ENCODE measurements at places on chromosomes 5 and 9.

- no peak for DNase-seq
- no peaks in the 10 kb centered on the region for H3K36me3 ChIP-seq
- H3K27ac ChIP-seq = no peak overlapping the region
- peaks cover 20% of the 10 kb centered on the region for H3K4me1 ChIP-seq
- no peak overlapping the region for H3K4me3 ChIP-seq
These were observed 274.3 kb downstream of the ISL1 start for GRCh38 chr5:51657340-51658240.

- H3K4me3 ChIP-seq = no peak overlapping the region
- no peaks in the 10 kb centered on the region for H3K36me3 ChIP-seq
- DNase-seq = no peak
- H3K27me3 ChIP-seq = peaks cover 4% of the 10 kb centered on the region
- H3K27ac ChIP-seq = no peak overlapping the region
- no peaks in the 10 kb centered on the region for H3K4me1 ChIP-seq
These were observed 148.8 kb upstream of the SGCD start for GRCh38 chr5:156178117-156178516.

DNA sequence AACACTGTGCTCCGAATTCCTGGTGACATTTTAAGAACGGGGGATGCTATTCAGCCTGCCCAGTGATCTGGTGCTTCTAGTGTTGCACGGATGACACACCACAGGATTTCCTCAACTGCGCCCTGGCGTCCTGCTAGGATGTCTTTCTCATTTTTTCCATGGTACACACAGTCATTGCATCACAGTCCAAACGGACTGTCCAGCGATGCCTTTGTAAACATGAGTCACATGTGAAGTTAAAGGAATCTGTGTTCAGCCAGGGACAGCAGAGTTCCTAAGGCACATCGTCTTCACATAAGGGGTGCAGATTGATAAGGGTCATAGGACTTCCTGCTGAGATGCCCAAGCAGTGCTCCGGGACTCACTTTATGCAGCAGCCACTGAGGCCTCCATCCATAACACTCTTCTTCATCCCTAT lies 9.3 kb upstream of the PTPN3 start:
- H3K27me3 ChIP-seq = no peaks in the 10 kb centered on the region
- H3K36me3 ChIP-seq = no peaks in the 10 kb centered on the region
- DNase-seq = no peak
- peaks cover 3% of the 10 kb centered on the region for H3K4me1 ChIP-seq
- no peak overlapping the region for H3K4me3 ChIP-seq

GRCh38 chr5:126358525-126358924 lies 64.7 kb upstream of the GRAMD2B start:
- DNase-seq = no peak
- H3K4me3 ChIP-seq = no peak overlapping the region
- H3K4me1 ChIP-seq = peaks cover 16% of the 10 kb centered on the region
- H3K36me3 ChIP-seq = no peaks in the 10 kb centered on the region
- H3K27me3 ChIP-seq = no peaks in the 10 kb centered on the region
- no peak overlapping the region for H3K27ac ChIP-seq

- no peaks in the 10 kb centered on the region for H3K27me3 ChIP-seq
- no peak for DNase-seq
- no peak overlapping the region for H3K27ac ChIP-seq
- no peak overlapping the region for H3K4me3 ChIP-seq
These were observed 145.2 kb downstream of the MAST4 start for GRCh38 chr5:66741394-66741793.

- H3K4me3 ChIP-seq = no peak overlapping the region
- H3K4me1 ChIP-seq = peaks cover 40% of the 10 kb centered on the region
- no peaks in the 10 kb centered on the region for H3K27me3 ChIP-seq
These were observed 49.5 kb upstream of the SPINK5 start for GRCh38 chr5:148014276-148014675.

GRCh38 chr5:5454391-5454790 lies 31.9 kb downstream of the ICE1 start:
- no peaks in the 10 kb centered on the region for H3K27me3 ChIP-seq
- H3K27ac ChIP-seq = no peak overlapping the region
- H3K4me3 ChIP-seq = no peak overlapping the region
- no peaks in the 10 kb centered on the region for H3K4me1 ChIP-seq

GRCh38 chr9:97852399-97853055 lies 499 bp upstream of the FOXE1 start:
- H3K27ac ChIP-seq = no peak overlapping the region
- H3K36me3 ChIP-seq = no peaks in the 10 kb centered on the region
- no peaks in the 10 kb centered on the region for H3K4me1 ChIP-seq

DNA sequence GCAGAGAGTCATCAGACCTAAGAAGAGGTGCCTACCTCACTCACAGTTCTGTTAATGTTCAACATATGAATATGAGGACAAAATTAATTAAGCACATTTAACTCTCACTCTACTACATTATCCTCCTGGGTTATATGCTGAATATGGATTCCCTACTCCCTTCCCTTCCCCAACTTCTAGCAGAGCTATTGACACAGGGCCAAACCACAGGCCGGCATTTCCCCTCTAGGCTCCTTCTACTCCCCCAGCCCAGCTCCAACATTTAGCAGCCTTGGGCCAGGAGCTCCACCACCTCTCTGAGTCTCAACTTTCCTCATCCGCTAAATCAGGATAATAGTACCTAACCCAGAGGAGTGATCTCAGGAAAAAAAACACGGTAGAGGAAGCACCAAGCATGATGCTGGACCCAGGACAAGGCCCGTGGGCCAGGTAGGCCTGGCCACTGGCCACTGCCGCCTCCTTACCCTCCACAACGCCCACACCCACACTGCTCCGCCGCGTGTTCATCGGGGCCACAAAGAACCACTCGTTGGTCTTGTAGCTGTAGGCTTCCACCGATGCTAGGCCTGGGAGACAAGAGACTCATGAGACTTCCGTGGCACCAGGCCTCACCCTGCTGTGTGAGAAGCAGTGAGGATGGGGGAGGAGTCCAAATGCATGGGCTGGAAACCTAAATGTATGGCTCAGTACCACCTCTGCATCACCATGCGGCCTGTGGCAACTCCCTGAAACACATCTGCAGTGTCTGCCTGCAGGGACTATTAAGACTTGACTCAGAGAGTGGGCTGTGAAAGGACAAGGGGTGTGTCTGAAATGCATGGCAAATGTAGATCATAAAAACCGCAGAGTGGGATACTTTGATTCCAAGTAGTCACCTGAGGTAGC lies 98.8 kb downstream of the KLHL3 start:
- H3K36me3 ChIP-seq = no peaks in the 10 kb centered on the region
- H3K4me3 ChIP-seq = no peak overlapping the region
- H3K4me1 ChIP-seq = no peaks in the 10 kb centered on the region
- no peak for DNase-seq
- no peak overlapping the region for H3K27ac ChIP-seq

- no peaks in the 10 kb centered on the region for H3K27me3 ChIP-seq
- no peak for DNase-seq
- H3K4me3 ChIP-seq = no peak overlapping the region
- H3K27ac ChIP-seq = no peak overlapping the region
These were observed 213.9 kb upstream of the FBXL7 start for GRCh38 chr5:15285901-15286583.

DNA sequence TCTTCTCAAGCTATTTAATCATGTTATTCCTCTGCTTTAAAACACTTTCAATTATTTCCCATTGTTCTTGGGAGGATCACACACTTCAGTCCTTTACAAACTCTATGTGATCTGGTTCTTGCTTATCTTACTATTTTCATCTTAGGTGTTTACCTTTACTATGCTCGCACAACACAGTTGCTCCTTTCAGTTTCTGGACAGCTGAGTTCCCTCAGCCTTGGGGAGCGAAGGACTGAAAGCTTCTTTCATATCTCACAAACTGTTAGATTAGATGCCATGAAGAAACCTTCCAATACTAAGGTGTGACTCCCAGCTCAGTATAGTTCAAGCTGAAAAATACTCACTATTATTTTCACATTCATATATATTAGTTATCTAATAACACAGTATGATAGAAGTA lies 117.9 kb downstream of the CDC42SE2 start:
- DNase-seq = no peak
- no peak overlapping the region for H3K4me3 ChIP-seq
- H3K27me3 ChIP-seq = no peaks in the 10 kb centered on the region
- H3K27ac ChIP-seq = no peak overlapping the region
- peaks cover 5% of the 10 kb centered on the region for H3K4me1 ChIP-seq

DNA sequence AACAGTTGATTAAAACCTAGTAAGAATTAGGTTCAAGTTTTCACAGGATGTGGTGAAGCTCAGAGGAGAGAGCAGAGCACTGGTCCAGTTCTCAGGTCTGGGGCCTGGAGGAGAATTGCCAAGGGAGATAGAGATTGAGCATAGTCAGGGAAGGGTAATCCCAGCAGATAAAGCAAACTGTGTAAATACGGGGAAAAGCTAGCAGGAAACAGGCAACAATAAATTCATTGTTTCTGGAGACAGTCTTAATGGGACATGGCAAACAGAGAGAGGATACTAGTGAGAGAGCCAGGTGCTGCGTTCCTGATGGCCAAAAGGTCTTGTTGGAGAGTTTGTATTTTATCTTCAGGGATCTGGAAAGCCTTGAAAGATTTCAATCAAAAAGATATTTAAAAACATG lies 333.0 kb downstream of the PDE4D start:
- H3K27ac ChIP-seq = no peak overlapping the region
- no peak for DNase-seq
- peaks cover 16% of the 10 kb centered on the region for H3K4me1 ChIP-seq
- H3K4me3 ChIP-seq = no peak overlapping the region
- H3K27me3 ChIP-seq = no peaks in the 10 kb centered on the region

GRCh38 chr5:119367502-119368237 lies 11.9 kb downstream of the TNFAIP8 start:
- H3K36me3 ChIP-seq = no peaks in the 10 kb centered on the region
- H3K4me3 ChIP-seq = no peak overlapping the region
- DNase-seq = no peak
- peaks cover 32% of the 10 kb centered on the region for H3K4me1 ChIP-seq

DNA sequence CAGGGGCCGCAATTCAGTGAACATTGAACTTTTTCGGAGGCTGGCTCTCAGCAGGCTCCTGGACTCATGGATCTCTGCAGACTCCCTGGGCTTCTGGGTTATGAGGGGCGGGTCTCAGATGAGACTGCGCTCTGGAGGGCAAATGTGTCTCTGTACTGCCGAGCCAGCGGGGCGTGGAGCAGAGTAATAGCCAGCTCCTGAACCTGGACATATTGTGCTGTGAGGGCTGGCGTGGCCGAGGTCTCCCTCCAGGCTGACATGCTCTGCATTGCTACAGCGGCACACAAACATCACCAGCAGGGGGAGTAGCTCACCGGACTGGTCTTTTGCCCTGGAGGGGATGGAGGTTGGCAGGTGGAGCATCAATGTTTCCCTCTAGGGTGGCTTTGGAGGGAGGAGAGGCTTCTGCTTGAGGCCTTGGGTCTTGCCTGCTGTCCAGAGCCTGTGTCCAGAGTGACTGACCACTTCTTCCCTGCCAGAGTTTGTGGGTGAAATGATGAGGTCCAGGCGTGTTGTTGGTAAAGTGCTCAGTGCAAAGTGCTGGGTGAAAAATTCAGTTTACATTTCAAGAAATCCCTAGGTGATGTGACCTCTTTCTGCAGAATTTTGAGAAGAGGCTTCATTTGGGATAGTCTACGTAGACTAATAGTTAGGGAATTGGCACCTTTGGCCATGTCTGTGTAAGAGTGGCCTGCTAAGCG lies 10.9 kb upstream of the GADD45G start:
- no peak for DNase-seq
- no peak overlapping the region for H3K27ac ChIP-seq
- H3K4me3 ChIP-seq = no peak overlapping the region
- peaks cover 6% of the 10 kb centered on the region for H3K27me3 ChIP-seq
- no peaks in the 10 kb centered on the region for H3K36me3 ChIP-seq

DNA sequence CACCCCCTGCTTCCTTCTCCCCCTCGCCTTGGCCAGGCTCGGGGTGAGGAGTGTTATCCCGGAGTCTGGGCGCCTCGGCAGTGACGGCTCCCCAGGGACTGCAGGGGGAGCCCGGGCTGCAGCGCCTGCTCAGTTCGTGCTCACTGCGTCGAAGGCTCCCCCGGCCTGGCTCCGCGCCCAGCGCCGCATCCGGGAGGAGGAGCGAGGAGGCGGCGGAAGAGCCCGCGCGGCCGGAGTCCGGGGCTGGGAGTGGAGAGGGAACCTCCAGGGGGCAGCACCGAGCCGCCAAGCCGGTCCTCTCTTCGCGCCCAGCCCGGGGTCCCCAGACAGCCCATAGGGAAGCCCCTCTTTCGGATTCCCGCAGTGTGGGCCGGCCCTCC lies 1.3 kb upstream of the EGR1 start:
- peak; percentile 95 for DNase-seq
- H3K27ac ChIP-seq = peak overlapping the region; percentile 75
- H3K4me3 ChIP-seq = peak overlapping the region; percentile 86
- no peaks in the 10 kb centered on the region for H3K4me1 ChIP-seq
- H3K36me3 ChIP-seq = peaks cover 26% of the 10 kb centered on the region
- no peaks in the 10 kb centered on the region for H3K27me3 ChIP-seq

GRCh38 chr5:34001241-34001841 lies 6.5 kb downstream of the AMACR start:
- H3K27ac ChIP-seq = no peak overlapping the region
- H3K36me3 ChIP-seq = 0 out of 2 replicates have a peak, but pooled peaks cover 3% of the 10 kb centered on the region
- H3K4me1 ChIP-seq = no peaks in the 10 kb centered on the region

- H3K27ac ChIP-seq = no peak overlapping the region
- peaks cover 14% of the 10 kb centered on the region for H3K4me1 ChIP-seq
- H3K4me3 ChIP-seq = no peak overlapping the region
- H3K36me3 ChIP-seq = peaks cover 61% of the 10 kb centered on the region
- no peak for DNase-seq
These were observed 2.7 kb downstream of the MTRR start for GRCh38 chr5:7871653-7872052.

- no peaks in the 10 kb centered on the region for H3K4me1 ChIP-seq
- no peak overlapping the region for H3K27ac ChIP-seq
- no peaks in the 10 kb centered on the region for H3K36me3 ChIP-seq
These were observed 7.6 kb upstream of the UHRF2 start for GRCh38 chr9:6405371-6405770.

DNA sequence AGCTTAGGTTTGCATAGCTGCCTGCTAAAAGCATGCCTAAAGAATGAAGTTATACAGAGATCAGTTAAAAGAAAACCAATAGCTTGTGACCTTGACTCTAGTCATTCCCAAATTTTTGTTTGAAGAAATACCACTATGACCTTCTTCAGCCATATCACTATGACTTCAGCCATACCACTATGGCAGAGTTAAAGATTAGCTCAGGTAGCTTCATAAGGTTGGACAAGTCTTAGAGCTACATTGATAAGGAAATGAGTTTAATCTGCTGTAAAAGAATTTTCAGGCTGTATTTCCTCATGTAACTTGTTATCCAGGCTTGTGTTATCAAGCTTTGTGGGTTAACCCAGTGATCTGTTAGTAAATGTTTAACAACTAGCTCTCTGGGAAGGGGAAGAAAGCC lies 30.7 kb downstream of the C6 start:
- no peaks in the 10 kb centered on the region for H3K4me1 ChIP-seq
- DNase-seq = no peak
- no peaks in the 10 kb centered on the region for H3K36me3 ChIP-seq

GRCh38 chr9:122367065-122367464 lies 3.8 kb upstream of the PTGS1 start:
- peak overlapping the region; percentile 47 for H3K27ac ChIP-seq
- H3K4me3 ChIP-seq = no peak overlapping the region
- H3K36me3 ChIP-seq = no peaks in the 10 kb centered on the region
- peaks cover 33% of the 10 kb centered on the region for H3K4me1 ChIP-seq
- H3K27me3 ChIP-seq = no peaks in the 10 kb centered on the region
